ENCODE measurements at places on chromosomes 5 and 9.

- DNase-seq = no peak
Measured at GRCh38 chr5:77168879-77169244, 41.6 kb upstream of the PDE8B start.

- no peak for DNase-seq
Measured at GRCh38 chr5:32538031-32538547, 47.3 kb upstream of the SUB1 start.

- no peak for DNase-seq
Measured at GRCh38 chr9:75121914-75122558, 33.7 kb downstream of the OSTF1 start.

DNA sequence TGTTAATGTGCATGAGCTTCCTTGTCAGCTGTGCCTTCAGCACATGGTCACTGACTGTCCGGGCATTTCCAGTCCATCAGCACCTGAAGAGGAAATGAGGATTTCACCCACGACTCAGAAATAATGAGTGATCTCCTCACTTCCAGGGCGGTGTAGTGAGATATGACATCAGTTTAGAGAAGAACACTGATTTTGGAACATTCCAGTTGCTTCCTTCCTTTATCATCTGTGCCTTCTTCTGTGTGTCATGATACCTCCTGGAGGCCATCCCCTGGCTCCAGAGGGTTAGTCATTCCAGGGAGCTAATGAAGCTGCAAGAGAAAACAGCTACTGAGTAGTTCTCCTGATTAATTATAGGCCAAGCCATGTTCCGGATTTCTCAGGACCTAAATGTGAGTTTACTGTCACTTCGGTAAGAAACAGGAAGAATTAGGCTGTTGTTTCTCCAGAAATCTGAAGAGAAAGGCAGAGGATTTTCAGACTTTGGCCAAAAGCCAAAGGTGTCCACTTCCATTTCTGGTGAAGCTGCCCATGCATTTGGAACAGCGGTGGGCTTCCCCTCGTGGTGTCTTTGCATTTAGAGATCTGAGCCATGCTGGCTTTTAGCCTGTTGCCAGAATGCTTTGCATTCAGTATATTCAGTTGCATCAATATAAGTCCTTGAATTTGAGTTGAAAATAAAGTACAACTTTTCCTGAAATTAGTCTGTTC, 161.3 kb upstream of the OTULINL start:
- DNase-seq = no peak

- DNase-seq = no peak
Measured at GRCh38 chr5:75197745-75198144, 38.9 kb downstream of the ANKRD31 start.

GRCh38 chr9:18800579-18800978, 232.4 kb downstream of the SAXO1 start:
- no peak for DNase-seq

DNA sequence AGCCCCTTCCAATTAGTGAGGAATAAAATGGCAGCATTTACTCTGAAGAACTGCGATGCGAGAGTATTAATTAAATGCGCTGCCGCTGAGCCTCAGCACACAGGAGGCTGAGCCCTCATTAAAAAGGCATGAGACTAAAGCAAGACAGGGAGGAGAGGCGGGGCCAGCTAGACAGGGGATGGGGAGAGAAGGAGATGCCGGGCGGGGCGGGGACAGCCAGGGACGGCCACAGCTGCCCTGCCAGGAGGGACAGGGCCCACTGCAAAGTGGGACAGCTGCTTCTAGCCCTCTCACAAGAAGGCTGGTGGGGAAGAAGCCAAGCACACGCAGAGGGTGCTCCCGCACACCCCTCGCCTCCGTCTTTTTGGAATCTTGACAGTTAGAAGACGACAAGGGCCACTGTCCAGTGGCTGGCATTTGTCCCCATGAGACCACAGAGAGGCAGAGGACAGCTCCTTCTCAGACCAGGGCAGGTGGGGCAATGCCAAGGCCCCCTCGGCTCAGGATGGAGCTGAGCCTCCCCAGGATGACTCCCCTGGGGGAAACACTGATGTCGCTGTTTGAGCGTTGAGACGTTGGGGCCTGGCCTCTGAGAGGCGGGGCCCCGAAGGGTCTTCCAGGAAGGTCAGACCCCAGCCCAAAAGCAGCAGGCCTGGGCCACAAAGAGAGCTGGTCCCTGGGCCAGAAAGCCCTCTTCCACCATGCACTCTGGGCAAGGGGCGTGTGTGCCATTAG, 26.9 kb downstream of the ADAMTS2 start:
- DNase-seq = no peak

- no peak for DNase-seq
Measured at GRCh38 chr9:90137801-90138200, 504.8 kb downstream of the DIRAS2 start.

DNA sequence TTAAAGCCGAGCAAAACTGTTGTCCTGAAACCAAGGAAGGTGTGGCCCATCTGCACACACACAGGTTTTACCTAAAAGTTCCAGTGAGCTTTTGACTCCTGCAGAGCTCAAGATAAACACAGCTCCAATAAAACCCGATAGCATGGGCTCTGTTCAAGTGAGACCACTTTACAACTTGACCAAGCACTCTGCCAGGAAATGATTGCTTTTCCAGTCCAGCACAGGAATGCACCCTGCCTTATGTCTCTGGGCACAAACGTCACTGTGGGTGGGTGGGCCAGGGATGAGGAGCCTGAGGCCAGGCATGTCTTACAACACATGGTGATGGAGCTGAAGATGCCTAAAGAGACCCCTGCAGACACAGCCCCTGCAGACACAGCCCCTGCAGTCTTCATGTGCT, 115.3 kb downstream of the ROR2 start:
- no peak for DNase-seq

GRCh38 chr5:121462441-121462840, 389.2 kb upstream of the FTMT start:
- DNase-seq = no peak
